ENCODE measurements at places on chromosomes 6 and 20.

DNA sequence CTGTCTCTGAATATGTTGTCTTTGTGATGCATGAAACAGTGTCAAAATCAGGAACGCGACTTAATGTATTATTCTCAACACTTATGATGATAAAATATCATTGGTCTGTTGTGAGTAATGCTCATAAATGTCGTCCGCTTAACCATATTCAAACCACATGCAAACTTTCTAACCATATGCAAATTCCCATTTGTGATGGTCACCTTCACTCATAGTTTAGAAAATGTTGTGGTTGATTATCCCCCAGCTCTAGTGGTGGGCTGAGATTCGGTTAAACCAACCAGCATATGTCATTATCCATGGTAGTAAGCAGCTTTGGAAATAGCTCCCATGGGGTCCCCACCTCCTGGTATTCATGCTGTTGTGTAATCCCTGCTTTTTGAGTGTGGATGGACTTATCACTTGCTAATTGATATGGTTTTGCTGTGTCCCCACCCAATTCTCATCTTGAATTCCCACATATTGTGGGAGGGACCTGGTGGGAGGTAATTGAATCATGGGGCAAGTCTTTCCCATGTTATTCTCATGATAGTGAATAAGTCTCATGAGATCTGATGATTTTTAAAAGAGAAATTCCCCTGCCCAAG, 360.0 kb upstream of the TSHZ2 start:
- no peak for DNase-seq

GRCh38 chr6:14739827-14740226, 506.0 kb upstream of the JARID2 start:
- DNase-seq = no peak

DNA sequence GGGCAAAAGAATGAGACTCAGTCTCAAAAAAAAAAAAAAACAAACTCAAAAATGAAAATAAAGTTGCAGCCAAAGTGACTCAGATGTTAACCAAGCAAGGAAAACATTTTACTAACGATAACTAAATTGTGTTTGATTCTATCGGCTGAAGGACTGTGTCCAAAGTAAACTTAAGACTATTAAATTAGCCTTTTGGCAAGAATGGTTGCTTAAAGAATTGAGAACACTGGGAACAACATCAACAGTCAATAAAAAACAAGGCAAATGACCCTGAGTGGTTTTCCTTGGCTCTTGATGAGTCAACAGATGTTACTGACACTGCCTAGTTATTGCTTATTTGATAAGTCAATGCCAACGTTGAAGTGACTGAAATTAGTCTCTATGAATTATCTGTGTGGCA, 36.7 kb downstream of the POU3F2 start:
- peak; percentile 59 for DNase-seq

DNA sequence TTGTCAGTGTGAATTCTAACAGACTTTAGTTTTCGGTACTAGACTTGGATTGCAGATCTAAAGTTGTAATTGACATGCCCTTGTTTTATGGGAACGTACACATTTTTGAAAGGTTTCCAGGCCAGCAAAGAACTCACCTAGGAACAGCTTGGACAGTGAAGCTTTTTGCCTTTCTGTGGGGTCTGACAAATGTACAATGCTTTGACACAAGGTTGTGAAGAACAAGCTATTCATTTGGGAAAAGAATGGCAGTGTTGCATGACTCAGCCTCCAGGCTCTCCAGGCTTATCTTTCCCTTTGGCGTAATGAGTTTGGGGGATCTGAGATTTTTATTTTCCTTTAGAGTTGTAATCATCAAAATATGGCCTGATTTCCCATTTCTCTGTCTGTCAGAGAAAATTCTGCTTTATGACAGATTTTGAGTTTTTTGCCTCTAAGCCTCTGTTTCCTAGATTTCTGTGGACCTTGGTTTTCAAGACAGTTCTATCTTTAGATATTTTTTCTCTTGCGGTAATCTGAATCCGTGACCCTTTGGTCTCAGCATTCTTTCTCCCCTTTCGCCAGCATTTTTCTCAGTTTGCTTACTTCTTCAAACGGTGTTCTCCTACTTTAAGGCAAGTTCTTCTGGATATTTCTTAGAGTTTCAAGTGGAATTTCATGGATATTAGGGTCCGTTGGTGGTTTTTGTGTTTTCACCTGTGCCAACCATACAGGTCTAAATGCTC, 221.0 kb downstream of the ADGB start:
- DNase-seq = peak; percentile 43

GRCh38 chr6:68400396-68400795, 234.7 kb upstream of the ADGRB3 start:
- no peak for DNase-seq

DNA sequence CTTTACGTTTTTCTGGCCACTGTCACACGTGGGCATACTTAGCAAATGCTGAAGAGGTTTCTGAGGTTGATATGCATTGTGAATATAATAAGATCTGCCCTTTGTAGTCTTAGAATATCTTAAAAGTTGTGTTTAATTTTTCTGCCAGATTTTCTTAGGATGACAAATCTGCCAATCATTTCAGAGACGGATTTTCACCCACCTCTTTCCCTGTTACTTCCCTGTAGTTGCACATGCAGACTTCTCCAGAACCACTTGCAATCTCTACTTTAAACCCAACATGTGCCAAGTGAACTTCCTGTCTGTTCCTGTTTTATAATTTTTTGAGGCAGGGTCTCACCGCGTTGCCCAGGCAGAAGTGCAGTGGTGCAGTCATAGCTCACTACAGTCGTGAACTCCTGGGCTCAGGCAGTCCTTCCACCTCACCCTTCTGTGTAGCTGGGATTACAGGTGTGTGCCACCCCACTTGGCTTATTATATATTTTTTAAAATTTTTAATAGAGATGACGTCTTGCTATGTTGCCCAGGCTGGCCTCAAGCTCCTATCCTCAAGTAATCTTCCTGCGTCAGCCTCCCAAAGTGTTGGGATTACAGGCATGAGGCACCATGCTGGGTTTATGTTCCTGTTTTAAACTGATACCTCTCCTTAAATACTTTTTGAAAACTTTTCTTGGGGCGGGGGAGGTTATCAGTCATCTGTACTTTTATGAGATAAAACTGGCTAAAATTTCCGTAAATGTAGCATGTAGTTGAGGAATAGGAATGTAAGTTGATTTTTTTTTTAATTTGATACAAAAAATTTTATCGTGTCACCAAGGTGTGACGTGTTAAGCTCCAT, 2.7 kb downstream of the IGF2R start:
- DNase-seq = no peak

DNA sequence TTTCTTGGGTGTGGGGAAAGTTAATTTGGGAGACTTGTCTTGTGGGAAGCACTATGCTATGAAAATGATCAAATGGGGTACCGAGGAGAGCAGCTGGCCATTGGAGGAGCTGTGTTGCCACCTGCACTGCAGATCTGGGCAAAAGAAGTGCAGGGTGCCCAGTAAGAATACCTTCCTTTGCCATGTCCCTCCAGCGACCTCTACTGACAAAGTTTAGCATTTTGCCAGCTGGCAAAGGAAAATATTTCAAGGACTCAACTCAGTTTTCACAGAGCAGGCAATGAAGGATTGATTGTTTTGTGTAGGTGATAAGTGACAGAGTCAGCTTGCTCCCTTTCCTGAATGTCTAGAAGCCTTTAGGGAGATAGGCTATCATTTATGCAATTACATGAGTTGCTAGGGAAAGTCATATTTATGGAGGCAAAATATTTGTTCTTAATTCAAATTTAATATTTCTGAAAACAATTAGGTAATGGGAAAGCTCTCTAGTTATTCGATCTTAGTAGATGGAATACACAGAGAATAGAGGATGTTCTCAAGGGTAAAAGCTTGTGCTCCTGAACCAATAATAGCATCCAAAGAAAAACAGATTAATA, 118.4 kb downstream of the FARS2 start:
- DNase-seq = peak; percentile 55

GRCh38 chr20:63508072-63508768, 9.3 kb upstream of the EEF1A2 start:
- DNase-seq = no peak

DNA sequence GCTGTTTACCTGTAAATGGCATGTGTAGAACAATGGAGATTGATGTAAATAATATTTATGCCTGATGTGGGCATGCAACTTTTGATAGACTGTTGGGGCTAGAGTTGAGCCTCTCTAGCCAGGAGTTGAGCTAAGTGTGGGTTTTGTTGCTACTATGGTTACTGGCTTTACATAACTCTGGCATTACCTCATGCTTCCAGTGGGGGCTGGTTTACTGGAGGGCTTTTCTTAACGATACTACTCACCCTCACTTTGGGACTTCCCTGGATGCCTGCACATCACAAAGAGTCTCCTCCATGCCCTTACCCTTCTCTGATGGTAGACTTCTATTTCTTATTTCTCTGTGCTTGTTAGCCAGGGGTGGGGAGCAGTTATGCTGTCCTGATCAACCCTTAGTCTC, 524.6 kb upstream of the CDH4 start:
- peak; percentile 4 for DNase-seq

DNA sequence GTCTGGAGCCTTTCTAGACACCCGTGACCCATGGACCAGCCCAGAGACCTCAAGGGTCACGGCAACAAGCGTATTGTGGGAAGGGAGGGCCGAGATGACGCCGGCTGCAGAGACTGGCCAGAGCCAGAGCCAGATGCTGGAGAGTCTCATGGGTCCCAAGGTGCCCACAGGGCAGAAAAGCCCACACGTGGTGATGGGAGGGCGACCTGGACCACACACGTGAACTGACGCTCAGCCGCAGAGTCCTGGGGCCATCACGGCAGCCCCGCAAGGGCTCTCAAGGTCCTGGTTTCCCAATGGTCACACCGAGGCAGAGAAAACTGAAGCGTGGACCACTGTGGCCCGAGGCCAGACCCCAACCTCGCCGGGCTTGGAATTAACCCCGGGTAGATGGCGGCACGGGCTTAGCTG, 92.6 kb downstream of the YTHDF1 start:
- no peak for DNase-seq

DNA sequence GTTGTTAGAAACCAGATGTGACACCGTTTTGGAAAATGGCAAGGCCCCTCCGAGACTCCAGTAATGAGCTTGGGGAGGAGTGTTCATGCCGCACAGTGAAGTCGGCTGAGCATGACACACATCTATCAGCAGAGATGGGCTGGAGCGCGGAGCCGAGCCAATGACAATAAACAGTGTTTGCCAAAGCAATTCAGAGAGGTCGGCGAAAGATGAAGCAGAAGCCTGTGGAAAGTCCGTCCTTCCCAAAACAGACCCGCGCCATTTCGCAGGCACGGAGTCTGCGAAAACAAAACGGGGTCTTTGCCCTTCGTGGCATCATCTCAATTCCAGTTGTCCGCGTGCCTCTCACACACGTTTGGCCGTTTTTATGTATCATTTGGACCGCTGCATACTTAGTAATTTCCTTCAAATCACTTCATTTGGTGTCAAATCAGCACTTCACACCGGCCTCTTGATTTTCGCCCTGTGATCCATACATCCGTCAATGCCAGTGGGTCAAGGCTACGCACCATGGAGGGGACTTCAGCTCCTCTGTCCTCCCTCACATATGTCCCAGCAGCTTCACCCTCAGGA, 71.3 kb downstream of the SULF2 start:
- peak; percentile 51 for DNase-seq

DNA sequence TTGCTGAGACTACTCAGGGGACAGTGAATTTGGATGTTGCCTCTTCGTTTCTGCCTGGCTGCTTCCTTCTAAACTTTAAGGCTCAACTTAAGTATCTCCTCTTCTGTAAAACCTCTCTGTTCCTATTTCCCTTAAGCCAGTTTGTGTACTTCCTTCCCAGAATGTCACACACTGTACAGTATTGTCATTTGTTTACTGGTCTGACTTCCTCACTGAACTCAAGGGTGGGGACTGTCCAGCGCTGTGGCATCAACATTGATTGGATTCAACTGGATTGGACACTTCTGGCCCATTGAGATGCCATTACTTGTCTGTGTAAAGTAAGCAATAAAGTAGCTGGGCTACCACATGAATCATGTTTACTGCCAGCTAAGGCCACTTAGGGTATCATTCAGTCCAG, 69.7 kb downstream of the ANKS1A start:
- DNase-seq = no peak

GRCh38 chr20:37991157-37991866, 41.9 kb downstream of the TTI1 start:
- no peak for DNase-seq

DNA sequence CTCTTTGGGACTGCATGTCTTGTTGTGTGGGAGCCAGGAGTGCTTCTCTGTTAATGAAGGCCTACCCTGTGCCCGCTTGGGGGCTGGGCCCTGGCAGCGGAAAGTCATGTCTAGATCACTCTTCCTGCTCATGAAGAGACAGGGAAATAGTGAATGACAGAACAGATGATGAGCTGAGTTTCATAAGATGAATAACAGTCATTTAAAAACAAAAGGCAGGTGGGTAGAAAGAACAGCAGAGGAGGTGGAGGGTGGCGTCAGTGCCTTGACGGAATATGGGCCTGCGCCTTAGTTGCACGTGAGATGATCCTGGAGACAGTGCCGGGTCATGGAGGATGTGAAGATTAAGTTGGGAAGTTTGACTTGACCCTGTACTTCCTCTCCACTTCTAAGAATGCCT, 85.5 kb downstream of the ARID1B start:
- DNase-seq = no peak

- no peak for DNase-seq
Measured at GRCh38 chr20:2162125-2162822, 60.6 kb downstream of the STK35 start.

GRCh38 chr6:158211273-158212055, 43.3 kb downstream of the GTF2H5 start:
- DNase-seq = peak; percentile 46

DNA sequence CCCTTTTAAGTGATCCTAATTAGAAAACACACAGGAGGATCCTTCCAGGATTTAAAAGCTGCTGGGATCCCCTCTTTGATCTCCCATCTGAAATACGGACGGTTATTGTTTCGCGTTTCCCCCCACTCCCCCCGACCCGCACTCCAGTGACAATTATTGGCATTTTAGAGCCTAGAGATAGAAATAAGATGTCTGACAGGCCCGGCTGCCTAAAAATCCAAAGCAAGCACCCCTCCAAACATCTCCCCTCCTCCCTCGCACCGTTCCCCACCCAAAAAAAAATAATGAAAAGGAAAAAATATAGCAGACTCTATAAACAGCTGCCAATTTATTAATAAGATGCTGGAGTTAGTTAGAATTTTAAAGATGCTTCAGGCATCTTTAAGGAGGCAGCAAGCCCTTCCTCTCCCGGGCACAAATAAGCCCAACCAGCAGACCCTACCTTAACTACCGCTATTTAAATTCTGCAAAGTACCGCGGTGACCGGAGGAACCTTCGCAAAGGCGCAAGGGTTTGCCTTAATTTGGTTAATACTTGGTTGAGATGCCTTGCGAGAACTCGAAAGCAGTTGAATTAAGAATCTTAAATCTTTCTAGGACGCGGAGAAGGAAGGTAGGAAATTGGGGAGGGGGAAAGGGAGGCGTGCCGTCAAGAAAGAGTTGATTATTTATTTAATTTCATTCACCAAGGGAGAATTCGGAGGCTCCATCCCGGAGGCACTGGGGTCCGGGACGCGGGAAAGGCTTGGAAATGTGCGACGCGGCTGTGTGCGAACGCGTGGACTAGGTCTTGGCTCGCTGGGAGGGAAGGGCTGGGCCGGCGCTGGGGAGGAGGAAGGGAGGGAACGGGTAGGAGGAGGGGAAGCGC, 1.5 kb upstream of the ISM1 start:
- no peak for DNase-seq

GRCh38 chr6:33595001-33595846, 15.1 kb upstream of the BAK1 start:
- DNase-seq = peak; percentile 62

GRCh38 chr6:135358985-135359384, 138.6 kb downstream of the AHI1 start:
- DNase-seq = peak; percentile 68
